ENCODE measurements at places on chromosomes 4 and X. TPM values are rescaled to one million over a fixed set of nuclear protein-coding genes. Genes with fewer than 3 reads are reported as not detected.

GRCh38 chrX:20951016-20951810 is 423.0 kb upstream of the CNKSR2 start:
- no peak for DNase-seq

GRCh38 chr4:35643661-35644060 is 600.7 kb downstream of the ARAP2 start:
- no peak for DNase-seq

GLOD5 gene
- 4.8 TPM for total RNA-seq

DNA sequence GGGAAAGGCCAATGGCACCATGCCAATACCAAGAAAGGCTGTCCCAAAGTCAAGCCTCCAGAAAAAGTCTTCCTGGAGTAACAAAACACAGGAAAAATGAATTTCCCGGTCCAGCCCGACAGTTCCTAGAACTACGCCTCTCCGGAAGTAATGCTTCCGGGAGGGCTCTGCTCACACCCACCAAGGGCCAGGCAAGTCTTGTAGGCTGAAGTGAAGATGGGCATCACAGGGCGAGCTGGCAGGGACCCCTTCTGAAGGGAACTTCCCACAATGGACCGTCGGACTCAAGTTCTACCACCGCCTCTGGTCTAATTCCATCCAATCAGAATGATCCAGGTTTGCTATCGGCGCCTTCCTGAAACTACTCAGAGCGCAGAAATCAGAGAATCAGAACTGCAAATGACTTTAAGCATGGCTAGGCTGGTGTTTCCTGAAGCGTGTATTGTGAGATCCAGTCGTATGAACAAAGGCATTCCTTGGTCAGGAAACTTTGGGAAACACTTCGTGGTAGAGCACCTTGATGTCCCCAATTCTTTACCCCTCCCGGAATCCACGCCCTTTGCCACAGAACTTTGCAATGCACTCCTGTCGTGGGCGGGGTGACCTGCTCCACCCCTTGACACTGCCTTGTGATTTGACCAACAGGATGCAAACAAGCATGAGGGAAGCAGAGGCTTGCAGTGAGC is 127.8 kb downstream of the BCOR start:
- no peak for DNase-seq

- DNase-seq = no peak
Measured at GRCh38 chr4:138259271-138259670, 17.1 kb upstream of the SLC7A11 start.

- no peak for DNase-seq
Measured at GRCh38 chrX:82756272-82756671, 751.8 kb upstream of the POU3F4 start.

DNA sequence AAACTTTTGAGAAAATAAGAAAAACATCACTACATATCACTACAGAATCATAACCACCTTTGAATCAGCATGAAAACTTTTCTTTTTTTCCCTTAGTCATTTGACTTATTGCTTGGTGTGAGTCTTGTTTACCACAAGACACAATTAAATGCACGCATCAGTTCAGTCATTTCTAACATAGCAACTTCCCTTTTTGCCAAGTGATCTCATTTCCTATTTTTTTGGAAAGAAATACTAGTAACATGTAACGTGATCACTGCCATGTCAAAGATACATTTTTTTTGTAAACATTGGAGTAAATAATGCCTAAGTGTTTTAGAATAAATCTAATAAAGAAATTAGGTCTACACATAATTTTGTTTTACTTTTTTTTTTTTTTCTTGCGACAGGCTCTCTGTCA is 5.1 kb upstream of the CXCL8 start:
- no peak for DNase-seq

- no peak for DNase-seq
Measured at GRCh38 chr4:190018201-190018920, 8.7 kb downstream of the FRG2 start.

GRCh38 chr4:70943114-70943513 is 40.9 kb downstream of the MOB1B start:
- DNase-seq = no peak

DNA sequence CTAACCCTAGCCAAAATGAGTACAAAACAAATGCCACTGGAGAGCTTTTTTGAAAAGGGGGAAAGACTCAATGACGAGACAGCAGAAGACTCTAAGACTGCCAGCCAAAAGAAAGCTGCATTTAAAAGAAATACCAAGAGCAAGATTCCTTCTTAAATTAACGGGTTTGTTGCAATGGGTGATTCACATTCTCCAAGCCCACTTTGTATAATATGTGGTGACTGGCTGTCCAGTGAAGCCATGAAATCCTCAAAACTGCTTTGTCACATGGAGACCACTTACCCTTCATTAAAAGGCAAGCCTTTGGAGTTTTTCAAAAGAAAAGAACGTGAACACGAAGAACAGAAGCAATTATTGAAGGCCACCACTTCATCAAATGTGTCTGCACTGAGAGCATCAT is 68.2 kb downstream of the MRPL1 start:
- DNase-seq = no peak

DNA sequence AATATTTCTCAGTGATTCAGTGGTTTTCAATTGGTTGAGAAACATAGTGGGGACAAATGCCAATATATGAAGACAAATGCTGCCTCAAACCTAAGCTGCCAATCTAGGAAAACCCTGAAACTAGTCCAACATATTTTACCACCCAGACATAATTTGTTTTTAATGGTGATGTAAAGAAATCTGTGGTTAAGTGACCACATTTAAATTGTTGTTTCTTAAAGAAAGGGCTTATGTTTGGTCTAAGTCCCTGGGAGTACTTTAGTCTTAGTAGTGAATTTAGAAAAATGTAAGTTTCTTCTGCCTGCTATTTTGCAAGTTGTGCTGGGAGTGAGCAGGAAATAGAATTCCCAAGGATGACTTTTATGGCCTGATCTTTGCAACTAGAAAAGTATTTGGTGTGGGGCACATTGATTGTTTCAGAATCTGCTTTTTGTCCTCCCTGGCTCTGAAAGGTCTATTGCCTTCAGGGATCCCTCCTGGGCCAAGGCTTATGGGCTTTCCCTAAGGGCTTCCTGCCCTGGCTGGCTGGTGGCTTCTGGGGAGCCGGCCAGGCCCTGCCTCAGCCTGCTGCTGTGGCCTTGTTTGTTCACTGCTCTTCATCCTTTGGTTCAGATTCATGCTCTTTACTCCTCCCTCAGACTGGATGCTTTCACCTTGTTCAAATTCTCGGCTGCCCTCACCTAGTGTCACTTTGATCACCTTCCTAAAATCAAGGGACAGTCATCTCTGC is 169.8 kb upstream of the JADE1 start:
- DNase-seq = no peak

DNA sequence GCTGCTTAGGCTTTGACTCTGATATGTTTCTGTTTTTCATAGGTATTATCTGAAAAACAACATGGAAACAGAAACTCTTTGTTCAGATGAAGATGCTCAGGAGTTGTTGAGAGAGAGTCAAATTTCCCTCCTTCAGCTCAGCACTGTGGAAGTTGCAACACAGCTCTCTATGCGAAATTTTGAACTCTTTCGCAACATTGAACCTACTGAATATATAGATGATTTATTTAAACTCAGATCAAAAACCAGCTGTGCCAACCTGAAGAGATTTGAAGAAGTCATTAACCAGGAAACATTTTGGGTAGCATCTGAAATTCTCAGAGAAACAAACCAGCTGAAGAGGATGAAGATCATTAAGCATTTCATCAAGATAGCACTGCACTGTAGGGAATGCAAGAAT is 238.6 kb downstream of the RAPGEF2 start:
- DNase-seq = no peak

DNA sequence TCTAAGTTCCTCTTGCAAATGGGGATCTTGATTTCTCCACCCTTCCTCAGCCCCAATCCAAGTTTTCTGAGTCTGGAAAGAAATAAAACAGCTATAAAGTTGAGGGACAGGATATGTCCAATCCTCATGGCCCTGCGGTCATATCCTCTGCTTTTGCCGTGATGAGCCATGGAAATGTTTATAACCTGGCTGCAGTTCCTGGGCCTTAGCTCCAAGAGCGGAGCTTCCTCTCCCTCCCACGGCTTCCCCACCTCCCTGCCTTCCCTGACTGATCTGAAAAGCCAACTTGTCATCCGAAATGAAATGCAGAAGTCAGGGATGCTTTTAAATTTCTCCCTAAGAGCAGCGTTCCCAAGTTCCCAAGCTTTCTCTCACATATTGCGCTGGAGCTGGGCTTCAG is 221.5 kb upstream of the SFRP2 start:
- peak; percentile 26 for DNase-seq

DNA sequence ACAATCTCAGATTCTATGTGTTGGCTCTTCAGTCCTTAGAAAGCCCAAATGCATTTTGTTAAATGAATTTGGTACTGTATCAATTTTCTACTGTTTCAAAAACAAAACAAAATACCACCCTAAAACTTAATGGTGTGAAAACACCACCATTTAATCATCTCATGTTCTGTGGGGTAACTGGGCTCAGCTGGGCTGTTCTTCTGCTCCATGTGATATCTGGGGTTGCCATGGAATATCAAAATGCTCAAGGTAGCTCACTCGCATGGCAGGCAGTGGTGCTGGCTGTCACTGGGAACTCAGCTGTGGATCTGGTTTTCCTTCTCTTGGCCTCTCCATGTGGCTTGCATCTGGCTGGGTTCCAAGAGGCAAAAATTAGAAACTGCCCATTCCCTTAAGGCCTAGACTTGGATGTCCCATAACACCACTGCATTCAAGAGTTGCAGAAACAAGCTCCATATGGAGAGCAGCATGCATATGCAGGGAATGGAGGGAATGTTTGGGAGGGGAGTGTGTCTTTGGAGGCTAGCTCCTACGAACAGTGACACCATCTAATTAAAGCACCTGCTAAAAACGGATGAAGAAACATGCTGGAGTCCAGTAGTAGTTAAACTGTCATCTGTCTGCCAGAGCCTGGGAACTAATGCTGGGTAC is 279.2 kb downstream of the STK32B start:
- no peak for DNase-seq

UGT2A1 gene
- total RNA-seq = not detected

- DNase-seq = no peak
Measured at GRCh38 chrX:19758539-19758938, 128.9 kb downstream of the SH3KBP1 start.

GRCh38 chrX:107673431-107673830 is 45.1 kb downstream of the PRPS1 start:
- no peak for DNase-seq

MAPK10 gene
- 45.0 TPM for total RNA-seq

GRCh38 chr4:114674080-114674479 is 75.5 kb downstream of the UGT8 start:
- DNase-seq = no peak

DNA sequence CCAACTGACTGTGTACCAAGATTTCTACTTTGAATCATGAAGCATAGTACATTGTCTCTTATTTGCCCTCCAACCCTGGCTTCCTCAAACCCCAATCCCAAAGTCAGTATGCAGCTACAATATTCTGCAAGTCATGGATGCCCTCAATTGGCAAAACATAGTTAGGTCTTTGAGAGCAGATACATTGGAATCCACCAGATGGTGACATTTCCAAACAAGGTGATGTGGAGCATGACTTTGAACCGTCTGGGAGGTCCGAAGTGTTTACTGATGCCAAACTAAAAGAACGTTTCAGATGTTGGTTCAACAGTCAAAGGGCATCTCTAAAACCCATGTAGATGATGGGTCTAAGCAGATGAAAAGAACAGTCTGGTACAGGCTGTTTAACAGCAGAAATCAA is 43.7 kb upstream of the FRMD7 start:
- DNase-seq = no peak

DNA sequence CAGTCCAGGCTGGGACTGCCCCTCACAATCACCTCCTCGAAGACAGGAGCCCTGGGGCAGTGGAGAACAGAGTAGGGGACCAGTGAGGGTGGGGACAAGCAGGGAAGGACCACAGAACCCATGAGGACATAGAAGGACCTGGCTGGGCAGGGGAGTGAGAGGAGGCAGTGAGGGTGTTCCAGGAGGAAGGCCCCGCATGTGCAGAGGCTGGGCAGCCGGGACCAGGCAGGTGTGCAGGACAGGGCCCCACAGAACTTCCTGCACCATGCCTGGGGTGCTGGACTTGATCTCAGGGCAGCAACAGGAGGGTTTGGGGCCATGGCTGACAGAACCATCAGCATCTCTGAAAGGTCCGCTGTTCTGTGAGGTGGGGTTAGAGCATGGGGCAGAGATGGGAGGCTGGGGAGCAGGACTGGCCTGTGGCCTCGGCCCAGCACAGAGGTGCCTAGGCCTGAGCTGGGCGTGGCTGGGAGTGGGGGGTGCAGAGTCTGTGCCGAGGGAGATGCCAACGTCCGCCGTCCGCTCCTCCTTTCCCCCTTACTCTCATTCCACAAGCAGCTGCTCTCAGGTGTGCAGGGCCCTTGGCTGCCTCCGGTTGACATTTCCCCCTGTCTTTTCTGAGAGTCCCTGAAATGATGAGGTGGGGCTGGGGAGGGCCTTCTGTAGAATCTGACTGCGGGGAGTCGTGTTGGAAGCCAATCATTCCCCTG is 40.8 kb downstream of the EVC start:
- DNase-seq = no peak

HAND2 gene
- 104 TPM for total RNA-seq

GRCh38 chr4:24570172-24570571 is 14.2 kb downstream of the DHX15 start:
- no peak for DNase-seq

- no peak for DNase-seq
Measured at GRCh38 chrX:101973066-101973465, 41.2 kb upstream of the ZMAT1 start.

GNRHR gene
- not detected for total RNA-seq

FAM47A gene
- total RNA-seq = not detected

All from mucosa of gallbladder (tissue), 1 donor.